Stimulated activated CD4-positive, alpha-beta T cell treated with anti-CD3 and anti-CD28 coated beads, Interleukin-12 subunit alpha, Interleukin-12 subunit beta, amount 100 ng/mL, for 4 hours (primary cell): ENCODE measurements at places on chromosomes 16 and 17.
A peak's percentile ranks its signal among the peaks of the same experiment; 100 is the strongest.

GRCh38 chr17:2295575-2295974 lies 8.0 kb downstream of the SMG6 start:
- no peak for DNase-seq

DNA sequence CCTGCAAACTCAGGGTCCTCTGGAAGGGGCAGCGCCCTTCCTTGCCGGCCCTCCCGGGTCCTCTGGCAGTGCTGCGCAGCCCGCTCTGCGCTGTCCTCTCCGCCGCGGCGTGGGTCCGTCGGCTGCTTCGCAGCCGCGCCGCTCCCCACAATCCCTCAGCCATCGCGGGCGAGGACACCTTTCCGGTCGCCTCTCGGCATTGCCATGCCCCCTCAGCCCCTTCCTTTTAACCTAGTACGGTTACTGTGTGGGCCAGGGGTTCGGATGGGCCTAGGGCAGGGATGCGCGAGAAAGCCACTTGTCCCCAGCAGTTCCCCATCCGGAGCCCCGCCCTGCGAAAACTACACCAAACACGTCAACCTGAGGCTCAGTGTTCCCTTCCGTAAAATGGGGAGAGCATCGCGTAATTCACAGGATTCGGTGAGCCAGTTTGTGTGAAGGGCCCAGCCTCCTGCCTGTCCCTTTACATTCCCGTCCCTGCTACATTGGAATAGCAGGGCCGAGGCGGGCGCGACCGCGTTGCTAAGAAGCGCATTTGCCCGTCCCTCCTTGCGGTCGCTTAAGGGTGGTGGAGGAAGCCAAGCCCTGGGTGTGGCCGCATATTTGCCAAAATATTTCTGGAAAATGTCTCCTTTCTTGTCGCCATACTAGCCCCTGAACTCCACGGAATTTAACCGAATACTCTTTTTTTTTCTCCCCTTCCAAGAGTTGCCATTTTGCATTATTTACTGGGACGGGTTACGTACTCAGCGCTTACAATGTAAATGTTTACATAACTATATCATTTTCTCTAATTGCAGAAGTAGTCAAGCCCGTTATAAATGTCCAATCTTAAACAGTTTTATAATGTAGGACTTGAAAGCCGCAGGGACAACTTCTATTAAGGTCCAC lies 13.2 kb downstream of the COPZ2 start:
- peak; percentile 25 for DNase-seq

GRCh38 chr16:66614161-66614802 lies 9.8 kb downstream of the CMTM3 start:
- no peak for DNase-seq

DNA sequence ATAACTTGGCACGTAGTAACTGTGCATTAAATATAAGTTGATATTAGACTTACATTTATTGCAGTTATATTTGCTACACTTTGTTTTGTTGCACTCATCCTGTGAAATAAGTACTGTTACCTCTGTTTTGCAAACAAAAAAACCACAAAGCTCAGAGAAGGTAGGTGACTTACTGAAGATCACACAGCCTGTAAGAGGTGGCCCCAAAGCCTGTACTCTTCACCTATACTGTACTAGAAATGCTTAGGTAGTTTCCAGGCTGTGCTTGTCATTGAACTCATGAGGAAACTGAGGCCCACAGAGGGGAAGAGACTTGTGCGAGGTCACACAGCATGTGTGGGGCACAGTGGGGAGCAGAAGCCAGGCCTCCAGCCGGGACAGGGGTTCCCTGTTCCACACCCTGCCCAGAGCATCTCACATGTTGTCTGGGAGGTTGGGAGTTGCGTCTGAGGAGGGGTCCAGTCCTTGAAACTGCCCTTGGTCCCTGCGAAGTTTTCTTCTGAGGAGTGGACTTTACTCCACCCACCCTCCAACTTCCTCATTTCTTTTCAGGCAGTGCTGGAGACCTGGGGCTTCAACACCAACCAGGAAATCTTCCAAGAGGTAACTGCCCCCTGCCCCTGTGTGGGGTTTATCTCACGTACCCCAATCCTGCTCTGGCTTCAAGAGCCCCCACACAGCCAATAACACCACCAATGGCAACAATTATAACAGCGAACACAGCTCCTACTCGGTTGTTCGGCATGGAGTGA lies 13.0 kb downstream of the CETP start:
- DNase-seq = no peak

DNA sequence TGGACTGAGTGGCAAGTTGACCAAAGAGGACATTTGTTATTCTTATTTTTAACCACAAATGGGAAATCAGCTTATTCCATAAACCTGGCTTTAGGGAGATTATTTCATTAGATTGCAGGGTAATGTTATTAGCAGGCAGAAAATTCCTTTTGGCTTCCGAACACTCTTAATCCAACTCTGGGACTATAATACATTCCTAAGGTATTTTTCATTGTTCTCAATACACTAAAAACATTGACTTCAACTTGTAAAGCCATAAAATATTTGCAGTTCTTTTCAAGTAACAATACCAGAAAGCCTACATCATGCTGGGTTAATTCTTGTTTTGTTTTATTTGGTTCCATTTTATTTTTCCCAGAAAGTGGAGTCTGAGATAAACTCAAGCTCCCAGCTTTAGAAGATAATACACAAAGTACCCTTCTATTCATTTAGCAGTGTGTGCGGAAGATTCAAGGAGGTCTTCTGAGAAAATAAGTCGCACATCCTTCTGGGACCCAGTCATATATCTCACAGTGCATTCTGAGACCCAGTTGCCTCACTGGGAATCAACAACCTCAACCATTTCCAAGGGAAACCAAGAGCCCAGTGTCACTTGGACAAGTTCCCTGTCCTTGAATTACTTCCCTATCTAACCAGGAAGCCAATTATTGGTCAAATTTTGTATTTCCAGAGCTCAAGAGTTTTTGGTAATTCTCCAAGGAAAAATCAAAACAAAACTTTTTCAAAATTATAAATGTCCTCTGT lies 389.6 kb upstream of the DYNLRB2 start:
- DNase-seq = no peak

GRCh38 chr17:46782250-46782953 lies 36.1 kb downstream of the WNT3 start:
- no peak for DNase-seq

GRCh38 chr16:48383009-48383876 lies 2.0 kb downstream of the SIAH1 start:
- no peak for DNase-seq

- no peak for DNase-seq
Observed at GRCh38 chr16:64416216-64417005, 705.5 kb downstream of the CDH11 start.

DNA sequence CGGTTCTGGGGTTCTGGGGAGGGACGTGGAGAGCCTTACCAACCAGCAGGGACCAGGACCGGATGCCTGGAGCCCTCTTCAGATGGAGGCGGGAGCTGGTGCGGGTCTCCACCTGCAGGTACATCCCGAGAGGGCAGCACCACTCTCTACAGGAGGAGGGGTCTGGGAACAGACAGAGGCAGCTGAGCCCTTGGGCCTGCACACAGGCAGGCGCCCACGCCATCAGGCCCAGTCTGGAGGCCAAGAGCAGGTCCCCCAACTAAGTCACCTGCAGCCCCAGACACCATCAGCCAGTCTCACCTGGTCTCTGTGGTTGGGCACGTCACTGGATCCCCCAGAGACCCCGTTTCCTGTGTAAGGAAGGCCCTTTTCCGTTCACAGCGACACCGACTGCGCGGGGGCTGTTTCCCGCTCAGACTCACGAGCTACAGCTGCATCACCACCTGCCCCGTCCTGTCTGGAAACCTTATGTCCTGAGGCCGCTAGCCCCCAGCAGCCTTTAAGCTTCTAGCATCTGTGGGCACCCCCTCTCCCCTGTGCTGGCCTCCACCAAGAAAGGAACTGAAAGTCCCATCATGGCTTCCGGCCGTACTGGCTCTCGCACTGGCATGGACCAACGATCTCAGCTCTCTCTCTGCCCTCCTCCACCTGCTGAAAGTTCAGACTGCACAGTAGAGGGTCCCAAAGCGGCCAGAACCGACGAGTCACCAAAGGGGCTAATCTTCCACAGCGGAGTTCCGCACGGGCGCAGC lies 1.2 kb downstream of the CYBC1 start:
- peak; percentile 62 for DNase-seq

- no peak for DNase-seq
Observed at GRCh38 chr16:83403761-83404160, 404.0 kb upstream of the HSBP1 start.

- DNase-seq = no peak
Observed at GRCh38 chr17:13337864-13338371, 263.8 kb downstream of the HS3ST3A1 start.

DNA sequence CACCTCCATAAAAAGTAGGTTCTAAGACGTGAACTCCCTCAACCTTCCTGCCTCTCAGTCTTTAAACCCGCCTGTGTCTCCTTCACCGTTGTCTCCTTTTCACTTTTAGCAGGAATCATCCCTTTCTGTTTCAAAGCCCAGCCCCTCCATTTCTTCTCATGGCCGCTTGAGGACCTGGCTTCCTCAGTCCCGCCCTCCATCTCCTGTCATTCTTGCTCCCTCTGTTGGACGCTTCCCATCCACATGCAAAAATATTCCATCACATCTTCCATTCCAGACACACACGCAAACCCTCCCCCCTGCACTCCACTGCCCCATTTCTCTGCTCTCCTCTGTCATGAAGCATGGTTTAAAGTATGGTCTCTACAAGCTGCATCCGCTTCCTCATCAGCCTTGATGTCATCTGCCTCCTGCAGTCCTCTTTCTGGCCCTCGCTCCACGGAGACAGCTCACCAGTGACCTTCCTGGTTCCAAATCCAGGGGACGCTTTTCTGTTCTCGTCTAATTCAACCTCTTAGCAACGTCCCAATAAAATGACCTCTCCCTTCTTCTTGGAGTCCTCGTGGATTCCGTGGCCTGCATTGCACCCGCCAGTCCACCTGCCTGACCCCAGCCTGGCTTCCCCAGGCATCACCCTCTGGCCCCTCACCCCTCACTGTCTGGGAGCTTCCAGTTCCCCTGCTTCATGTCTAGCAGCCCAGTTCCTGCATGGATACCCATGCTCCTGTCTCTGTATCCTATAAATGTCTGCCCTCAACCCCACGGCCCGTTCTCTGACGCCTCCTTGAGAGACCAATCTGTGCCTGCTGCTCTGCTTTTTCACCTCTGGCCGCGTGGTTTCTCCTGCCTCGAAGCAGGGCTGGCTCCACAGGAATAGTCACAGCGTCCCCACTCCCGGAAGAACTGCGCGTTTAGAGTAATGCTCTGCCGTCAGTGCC lies 26.2 kb downstream of the ANKRD40 start:
- no peak for DNase-seq

GRCh38 chr16:66091471-66091891 lies 275.0 kb upstream of the CDH5 start:
- DNase-seq = no peak

- peak; percentile 60 for DNase-seq
Observed at GRCh38 chr16:3187798-3188674, at the start of gene OR1F1. Gene OR1F1, plus strand, starts transcription at chr16:3188204.

GRCh38 chr17:19410091-19410490 lies 941 bp upstream of the RNF112 start:
- DNase-seq = no peak

GRCh38 chr17:75499313-75500022 lies 15.9 kb downstream of the CASKIN2 start:
- DNase-seq = no peak

DNA sequence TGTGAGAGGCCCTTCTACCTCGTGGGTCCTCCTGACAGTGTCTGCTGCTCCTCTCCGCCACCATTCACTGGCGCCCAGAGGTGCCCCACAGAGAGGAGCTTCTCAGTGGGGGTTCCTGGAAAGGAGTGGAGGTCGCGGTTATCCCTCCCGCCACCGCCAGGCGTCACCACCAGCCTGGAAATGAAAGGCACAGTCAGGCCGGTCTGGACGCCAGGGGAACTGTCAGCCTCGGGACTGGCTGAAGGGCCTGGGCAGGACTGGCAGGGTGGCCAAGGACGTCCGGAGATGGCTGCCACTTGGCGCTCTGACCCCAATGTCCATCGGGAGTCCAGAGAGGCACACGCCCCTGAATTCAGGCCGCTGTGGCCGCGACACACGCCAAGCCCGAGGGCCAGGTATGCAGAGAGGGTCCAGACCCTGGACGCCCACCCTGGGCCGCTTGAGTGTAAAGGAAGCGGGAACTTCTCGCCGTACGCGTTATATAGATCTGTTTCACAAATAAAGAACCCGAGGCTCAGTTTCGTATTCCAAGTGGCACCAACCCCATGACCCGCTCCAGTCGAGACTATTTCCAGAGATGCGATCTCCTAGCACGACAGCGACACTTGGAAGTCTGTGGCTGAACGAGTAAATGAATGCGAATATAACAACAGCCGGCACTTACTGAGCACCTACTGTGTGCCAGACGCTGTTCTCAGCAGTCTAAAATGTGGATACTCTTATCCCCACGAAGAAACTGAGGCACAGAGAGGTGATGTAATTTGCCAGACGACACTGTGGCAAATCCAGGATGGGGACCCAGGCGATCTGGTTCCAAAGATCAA lies 7.6 kb upstream of the NXPH3 start:
- DNase-seq = peak; percentile 86

GRCh38 chr17:66098040-66098439 lies 93.9 kb downstream of the CEP112 start:
- no peak for DNase-seq

DNA sequence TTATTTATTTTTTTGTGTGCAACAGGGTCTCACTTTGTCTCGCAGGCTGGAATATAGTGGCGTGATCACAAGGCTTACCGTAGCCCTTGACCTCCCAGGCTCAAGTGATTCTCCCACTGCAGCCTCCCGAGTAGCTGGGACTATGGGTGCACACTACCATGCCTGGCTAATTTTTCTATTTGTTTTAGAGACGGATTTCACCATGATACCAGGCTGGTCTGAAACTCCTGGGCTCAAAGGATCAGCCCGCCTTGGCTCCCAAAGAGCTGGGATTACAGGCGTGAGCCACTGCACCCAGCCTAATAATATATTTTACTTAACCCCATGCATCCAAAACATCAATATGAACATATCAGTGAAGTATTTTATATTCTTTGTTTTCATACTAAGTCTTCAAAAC lies 2.0 kb downstream of the CCDC200 start:
- no peak for DNase-seq

- no peak for DNase-seq
Observed at GRCh38 chr16:69393898-69394849, 8.4 kb upstream of the TERF2 start.

GRCh38 chr16:89093602-89094251 lies at the start of gene ACSF3:
Gene ACSF3, plus strand, starts transcription at chr16:89093852. Its CDS starts 6,830 bp downstream, at chr16:89100682.
- peak; percentile 72 for DNase-seq

GRCh38 chr16:67177743-67178699 lies 5.7 kb downstream of the MATCAP1 start:
- DNase-seq = no peak

GRCh38 chr16:68298907-68299561 lies 11.7 kb downstream of the SLC7A6OS start:
- no peak for DNase-seq

GRCh38 chr16:54158986-54159385 lies 127.6 kb downstream of the IRX3 start:
- DNase-seq = no peak

GRCh38 chr16:85394456-85395206 lies 218.5 kb upstream of the GSE1 start:
- no peak for DNase-seq
